ENCODE measurements at places on chromosomes 4 and X.

GRCh38 chr4:681736-682451 lies 7.1 kb downstream of the SLC49A3 start:
- DNase-seq = peak; percentile 96

DNA sequence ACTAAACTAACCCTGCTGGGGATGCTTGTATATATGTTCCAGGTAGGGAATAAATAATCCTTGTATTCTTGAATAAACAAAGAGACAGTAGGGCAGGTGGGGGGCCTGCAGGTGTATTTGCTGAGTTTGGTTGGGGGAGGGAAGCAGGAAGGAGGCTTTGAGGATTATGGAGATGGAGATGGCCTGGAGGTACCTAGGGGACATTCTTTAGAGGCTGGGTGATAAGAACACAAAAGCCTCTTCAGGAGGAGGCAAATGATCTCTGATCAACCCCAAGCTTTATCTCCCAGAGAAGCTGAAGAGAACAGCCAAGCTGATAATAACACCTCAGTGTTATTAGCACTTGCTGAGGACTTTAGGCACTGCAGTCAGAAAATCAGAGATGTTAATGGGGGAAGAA lies 187.7 kb downstream of the MGST2 start:
- DNase-seq = no peak

DNA sequence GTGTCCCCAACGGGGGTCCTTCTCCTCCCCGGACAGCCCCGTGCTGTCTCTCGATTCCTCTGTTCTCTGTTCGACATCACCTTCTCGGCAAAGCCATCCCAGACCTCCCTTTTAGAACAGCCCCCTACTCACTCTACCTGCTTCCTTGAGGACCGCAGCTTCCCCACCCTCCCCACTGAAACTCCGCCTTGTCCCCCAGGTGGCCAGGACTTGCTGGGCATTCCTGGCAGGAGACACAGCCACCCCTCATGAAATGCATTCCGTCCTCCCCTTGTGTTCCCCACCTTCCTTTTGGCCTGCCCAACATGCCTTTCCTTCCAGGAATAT lies 34.8 kb upstream of the GPR78 start:
- no peak for DNase-seq

GRCh38 chrX:138191998-138192397 lies 519.5 kb downstream of the FGF13 start:
- DNase-seq = no peak

GRCh38 chr4:182828360-182829025 lies 88.7 kb downstream of the DCTD start:
- no peak for DNase-seq

- no peak for DNase-seq
Measured at GRCh38 chr4:70749313-70749712, 27.5 kb downstream of the RUFY3 start.

GRCh38 chr4:4856071-4857000 lies 3.1 kb upstream of the MSX1 start:
- no peak for DNase-seq

DNA sequence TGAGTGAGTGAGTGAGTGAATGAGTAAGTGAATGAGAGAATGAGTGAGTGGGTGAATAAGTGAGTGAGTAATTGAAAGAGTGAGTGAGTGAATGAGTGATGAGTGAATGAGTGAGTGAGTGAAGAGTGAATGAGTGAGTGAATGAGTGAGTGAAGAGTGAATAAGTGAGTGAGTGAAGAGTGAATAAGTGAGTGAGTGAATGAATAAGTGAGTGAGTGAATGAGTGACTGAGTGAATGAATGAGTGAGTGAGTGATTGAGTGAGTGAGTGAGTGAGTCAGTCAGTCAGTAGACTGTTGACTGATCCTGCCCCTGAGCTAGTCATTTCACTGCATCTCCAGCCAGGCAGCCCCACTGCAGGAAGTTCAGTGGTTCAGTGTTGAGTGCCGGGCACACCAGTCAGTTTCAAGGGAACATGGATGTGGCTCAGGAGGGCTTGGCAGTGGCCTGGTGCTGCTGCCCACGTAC lies 228.4 kb upstream of the PSAPL1 start:
- no peak for DNase-seq

- peak; percentile 10 for DNase-seq
Measured at GRCh38 chrX:46978341-46979291, 66.4 kb downstream of the JADE3 start.

- no peak for DNase-seq
Measured at GRCh38 chrX:106484233-106484632, 127.5 kb upstream of the RADX start.

GRCh38 chr4:5010984-5011383 lies 8.3 kb downstream of the CYTL1 start:
- DNase-seq = no peak

DNA sequence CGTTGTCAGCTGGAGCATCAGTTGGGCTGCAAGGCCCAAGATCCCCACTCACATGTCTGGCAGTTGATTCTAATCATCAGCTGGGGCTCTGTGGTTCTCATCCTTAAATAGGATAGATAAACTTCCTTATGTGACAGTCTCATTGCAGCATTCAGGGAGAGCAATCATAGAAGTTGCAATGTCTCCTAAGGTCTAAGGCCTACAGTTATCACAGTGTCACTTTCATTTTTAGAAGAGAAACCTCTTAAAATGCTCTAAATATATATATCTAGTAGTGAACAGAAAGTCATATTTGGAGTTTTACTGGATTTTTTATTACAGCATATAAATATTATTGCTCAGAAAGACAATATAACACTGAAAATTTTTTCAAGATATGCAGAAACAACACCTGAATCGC lies 226.0 kb upstream of the PPP1R2C start:
- no peak for DNase-seq

- DNase-seq = no peak
Measured at GRCh38 chrX:11064851-11065600, 46.1 kb upstream of the HCCS start.

GRCh38 chr4:123896446-123897071 lies 500.0 kb downstream of the SPRY1 start:
- no peak for DNase-seq

DNA sequence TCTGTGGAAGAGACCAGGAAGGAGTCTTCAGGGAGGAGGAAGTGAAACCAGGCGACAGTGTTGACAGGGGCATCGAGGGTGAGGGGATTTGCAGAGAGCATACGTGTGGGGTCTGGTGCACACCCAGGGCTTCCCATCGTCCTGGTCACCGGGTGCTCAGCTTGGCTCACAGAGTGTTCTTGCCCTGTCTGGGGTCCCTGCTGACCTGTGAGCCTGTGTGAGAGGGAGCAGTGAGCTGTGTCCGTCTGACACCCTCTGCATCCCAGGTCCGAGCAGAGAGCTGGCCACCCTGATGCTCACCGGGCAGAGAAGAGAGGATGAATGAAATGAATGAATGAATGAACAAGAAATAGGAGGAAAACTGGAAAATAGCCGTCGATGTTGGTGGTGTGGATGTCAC lies 46.5 kb downstream of the CPZ start:
- DNase-seq = no peak

DNA sequence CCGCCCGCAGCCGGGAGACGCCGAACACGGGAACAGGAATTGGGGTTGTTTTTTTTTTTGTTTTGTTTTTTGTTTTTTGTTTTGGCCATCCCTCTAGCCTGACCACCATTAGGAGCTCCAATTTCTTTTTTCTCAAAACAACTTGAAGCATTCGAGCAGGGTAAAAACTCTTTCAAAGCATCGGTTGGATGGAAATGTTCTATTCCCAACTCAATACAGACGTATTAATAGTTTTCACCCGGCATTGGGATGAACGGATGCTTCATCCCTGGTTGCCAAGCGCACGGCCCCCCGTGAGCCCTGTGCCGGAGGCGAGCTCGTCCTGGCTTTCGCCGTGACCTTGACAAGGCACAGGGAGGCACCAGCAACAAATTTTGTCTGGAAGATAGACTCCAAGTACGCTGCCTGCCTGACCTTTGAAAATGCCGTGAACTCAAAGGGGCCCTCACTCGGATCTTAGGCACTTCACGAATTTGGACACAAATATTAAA lies 352 bp upstream of the MAP3K15 start:
- DNase-seq = no peak

DNA sequence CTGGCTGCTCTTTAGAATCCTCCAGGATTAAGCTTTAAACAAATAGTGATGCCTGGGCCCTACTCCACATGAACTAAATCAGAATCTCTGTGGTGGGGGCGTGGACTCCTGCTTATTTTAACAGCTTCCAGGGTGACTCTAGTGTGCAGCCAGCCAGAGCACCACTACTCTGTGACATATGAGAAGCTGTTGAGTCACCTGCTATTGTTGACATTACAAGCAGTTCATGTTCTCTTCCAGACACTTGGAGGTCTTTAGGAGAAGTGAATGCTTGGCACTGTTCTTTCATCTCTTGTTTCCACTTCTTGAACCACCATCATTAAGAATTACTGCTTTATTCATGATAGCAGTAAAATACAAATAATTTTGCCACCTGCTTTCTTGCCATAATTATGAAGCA lies 426 bp upstream of the C4orf51 start:
- DNase-seq = no peak

- no peak for DNase-seq
Measured at GRCh38 chr4:5510504-5510903, 197.9 kb downstream of the EVC2 start.

- DNase-seq = peak; percentile 6
Measured at GRCh38 chr4:151760002-151760401, 805 bp downstream of the GATB start.

DNA sequence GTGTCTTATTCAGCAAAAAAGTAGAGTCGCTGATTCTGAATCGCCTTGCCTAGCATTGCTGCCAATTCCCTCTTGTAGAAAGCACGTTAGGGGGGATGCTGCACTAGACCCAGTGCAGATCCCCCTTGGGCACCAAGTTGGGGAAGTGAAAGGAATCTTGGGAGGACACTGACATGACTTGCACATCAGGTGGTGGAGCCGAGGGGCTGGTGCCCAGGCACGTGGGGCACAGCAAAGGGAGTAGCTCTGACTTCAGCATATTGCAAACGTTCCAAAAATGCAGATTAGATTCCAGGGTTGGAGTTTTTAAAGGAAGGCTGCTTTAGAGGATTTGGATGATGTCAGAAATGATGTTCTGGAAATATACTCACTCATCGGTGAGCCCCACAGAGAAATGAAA lies 47.4 kb upstream of the GPM6B start:
- no peak for DNase-seq

- DNase-seq = no peak
Measured at GRCh38 chrX:39905538-39905891, 192.2 kb downstream of the BCOR start.

DNA sequence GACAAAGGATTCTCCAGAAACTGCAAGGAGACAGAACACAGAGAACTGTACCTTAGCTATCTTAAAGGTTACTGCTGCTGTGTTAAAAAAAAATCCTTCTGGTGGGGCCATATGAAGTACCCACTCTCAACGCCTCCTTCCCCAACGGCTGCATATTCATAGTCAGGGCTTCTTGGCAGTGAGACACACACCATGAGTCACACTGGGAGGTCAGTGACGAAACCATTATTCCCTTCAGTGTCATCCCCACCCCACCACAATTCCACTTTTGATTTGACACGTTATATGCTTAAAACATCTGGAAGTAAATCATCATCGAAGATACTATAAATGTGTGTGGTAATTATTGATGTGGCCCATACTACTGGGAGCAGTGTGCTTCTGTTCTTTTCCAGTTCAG lies 271.5 kb downstream of the LDB2 start:
- no peak for DNase-seq

GRCh38 chr4:77619408-77619807 lies 13.8 kb downstream of the CXCL13 start:
- DNase-seq = no peak

DNA sequence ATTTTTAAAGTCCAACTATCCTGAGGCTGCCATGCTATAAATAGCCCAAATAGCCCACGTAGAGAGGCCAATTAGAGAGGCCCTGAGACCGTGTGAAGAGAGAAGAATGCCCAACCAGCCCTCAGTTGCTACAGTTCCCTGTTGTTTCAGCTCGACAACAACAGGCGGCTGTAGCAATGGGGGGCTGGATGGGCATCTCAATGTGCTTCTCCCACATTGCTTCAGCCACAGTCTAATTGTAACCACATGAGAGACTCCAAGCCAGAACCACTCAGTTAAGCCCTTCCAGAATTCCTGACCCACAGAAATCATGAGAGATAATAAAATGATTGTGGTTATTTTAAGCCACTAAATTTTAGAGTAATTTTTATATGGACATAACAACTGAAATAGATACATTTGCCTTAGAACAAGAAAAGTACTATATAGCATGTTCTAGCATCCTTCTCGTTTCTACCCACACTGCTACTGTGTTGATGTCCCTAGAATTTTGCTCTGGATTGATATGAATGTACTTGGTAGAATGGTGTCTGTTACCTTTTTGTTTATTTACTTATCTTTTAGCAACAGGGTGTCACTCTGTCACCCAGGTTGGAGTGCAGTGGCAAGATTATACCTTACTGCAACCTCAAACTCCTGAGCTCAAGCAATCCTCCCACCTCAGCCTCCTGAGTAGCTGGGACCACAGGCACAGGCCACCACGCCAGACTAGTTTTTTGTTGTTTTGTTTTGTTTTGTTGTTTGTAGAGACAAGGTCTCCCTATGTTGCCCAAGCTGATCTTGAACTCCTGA lies 436.4 kb downstream of the BCOR start:
- no peak for DNase-seq

DNA sequence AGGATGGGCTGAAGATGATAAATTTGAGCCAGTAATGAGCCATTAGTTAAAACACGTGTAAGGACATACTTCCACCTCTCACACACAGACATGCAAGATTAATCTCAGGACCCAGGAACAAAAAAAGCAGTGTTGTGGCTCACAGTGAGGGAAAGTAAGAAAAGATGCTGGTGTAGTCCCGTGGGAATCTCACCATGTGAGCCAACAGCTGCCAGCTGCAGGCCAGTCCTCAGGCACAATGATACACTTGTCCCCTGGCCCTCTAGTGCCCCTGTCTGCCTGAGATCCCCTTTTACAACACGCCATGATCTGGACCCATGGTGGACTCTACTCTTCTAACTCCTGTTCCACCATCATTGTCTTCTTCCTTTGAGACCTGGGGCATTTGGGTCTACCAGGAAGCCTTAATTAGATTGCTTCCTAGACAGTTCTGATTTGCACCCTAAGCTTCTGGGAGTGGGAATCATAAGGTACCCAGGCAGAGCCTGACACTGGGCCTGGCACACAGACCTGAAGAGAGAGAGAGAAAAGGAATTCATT lies 194.7 kb downstream of the STIM2 start:
- DNase-seq = no peak

GRCh38 chr4:155745984-155746383 lies 12.8 kb upstream of the GUCY1B1 start:
- DNase-seq = no peak

DNA sequence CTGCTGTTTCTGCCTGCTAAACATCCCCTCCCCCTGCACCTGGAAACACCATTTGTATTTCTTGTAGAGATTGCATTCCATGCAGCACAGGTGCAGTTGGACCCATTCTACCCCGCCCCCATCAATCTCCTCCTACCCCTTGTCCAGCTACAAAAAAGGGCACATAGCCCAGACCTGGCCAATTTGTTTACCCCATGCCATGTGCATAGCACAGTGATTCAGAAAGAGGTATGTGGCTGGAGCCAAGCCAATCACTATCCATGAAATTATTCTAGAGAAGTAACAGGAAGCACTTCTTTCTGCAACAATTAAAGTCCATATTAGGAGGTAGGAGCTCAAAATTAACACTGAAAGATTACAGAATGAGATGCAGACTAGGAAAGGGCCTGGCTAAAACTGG lies 20.2 kb upstream of the TMEM184C start:
- DNase-seq = no peak
